CD4-positive, alpha-beta memory T cell (primary cell): ENCODE measurements at places on chromosomes 12 and 14. TPM values are rescaled to one million over a fixed set of nuclear protein-coding genes. Genes with fewer than 3 reads are reported as not detected.

INHBE gene
- total RNA-seq, result not detected

GRCh38 chr12:122927756-122928403, 32.0 kb upstream of the VPS37B start:
- no peak for DNase-seq

DNA sequence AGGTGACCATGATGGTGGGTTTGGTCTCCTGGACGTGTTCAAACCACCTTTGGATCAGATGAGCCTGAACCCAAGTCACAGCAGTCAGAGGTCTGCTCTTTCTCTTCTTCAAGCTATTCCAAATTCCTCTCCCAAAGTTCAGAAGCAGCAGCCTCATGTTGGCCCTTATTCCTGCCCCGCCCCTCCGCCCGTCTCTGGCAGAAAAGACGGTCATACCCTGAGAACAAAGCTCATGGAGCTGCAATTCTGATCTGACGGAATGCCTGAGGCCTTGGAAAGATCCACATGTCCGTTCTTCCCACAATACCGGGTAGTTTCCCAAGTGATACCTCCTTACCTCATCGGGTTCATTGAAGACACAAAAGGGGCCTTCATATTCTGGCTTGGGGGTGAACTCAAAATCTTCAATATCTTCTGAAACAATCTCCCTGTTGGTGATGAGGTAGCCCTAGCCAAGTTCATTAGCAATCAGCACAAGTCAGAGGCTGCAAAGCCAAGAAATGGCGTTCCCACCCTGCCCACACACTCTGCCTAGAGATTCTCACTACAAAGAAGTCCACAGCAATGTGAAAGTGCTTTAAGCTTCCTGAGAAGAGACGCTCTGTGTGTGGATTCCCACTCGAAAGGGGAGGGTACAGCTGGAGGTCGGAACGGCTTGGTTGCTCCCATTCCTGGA, 11.2 kb downstream of the POLE start:
- DNase-seq, result no peak

GRCh38 chr12:92561543-92561899, 141.3 kb upstream of the PLEKHG7 start:
- DNase-seq, result no peak

GRCh38 chr12:45464699-45465098, 248.8 kb downstream of the ANO6 start:
- DNase-seq, result no peak

GRCh38 chr12:69999561-69999960, 174.5 kb downstream of the MYRFL start:
- DNase-seq, result no peak

GRCh38 chr12:31887109-31887811, 72.0 kb upstream of the RESF1 start:
- DNase-seq, result no peak

- DNase-seq, result no peak
Measured at GRCh38 chr12:132719141-132719953, 8.7 kb downstream of the PGAM5 start.

- DNase-seq, result no peak
Measured at GRCh38 chr12:80794551-80794950, 77.8 kb downstream of the MYF5 start.

NRIP2 gene
- not detected for total RNA-seq

C12orf50 gene
- not detected for total RNA-seq

FAM90A1 gene
- total RNA-seq, result not detected

- no peak for DNase-seq
Measured at GRCh38 chr14:74832849-74833248, 43.1 kb downstream of the PROX2 start.

GRCh38 chr12:28782812-28783211, 366.3 kb upstream of the FAR2 start:
- no peak for DNase-seq

HHIPL1 gene
- total RNA-seq, result 0.42 TPM

CAPZA3 gene
- total RNA-seq, result not detected

DNA sequence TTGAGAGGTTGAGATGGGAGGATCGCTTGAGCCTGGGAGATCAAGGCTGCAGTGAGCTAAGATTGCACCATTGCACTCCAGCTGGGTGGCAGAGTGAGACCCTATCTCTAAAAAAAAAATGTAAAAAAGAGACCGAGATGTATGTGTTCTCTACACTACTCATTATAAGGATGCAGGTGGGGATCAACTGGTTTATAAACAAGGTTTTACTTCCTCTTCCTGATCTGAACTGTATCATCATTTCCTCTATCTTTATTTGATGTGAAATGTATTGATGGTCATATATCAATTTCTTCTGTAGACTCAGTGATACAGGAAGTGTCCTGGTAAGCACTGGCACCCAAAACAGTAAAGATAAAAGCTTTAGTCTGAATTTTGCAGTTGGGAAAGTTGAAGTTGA, 20.1 kb upstream of the USP44 start:
- DNase-seq, result no peak

SMOC1 gene
- not detected for total RNA-seq

FAM186B gene
- 0.12 TPM for total RNA-seq

DNA sequence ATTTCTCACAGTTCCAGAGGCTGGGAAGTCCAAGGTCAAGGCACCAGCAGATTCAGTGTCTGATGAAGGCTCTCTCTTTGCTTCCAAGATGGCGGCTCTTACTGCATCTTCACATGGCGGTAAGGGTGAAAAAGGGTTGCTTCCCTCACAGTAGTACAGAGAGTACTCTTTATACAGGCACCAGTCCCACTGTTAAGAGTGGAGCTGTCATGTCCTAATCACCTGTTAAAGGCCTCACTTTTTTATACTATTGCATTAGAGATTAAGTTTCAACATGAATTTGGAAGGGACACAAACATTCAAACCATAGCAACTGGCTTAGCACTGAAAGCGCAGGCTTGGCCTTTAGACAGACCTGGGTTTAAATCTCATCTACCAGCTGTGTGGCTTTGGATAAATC, 50.0 kb upstream of the TCL1A start:
- DNase-seq, result no peak

DNA sequence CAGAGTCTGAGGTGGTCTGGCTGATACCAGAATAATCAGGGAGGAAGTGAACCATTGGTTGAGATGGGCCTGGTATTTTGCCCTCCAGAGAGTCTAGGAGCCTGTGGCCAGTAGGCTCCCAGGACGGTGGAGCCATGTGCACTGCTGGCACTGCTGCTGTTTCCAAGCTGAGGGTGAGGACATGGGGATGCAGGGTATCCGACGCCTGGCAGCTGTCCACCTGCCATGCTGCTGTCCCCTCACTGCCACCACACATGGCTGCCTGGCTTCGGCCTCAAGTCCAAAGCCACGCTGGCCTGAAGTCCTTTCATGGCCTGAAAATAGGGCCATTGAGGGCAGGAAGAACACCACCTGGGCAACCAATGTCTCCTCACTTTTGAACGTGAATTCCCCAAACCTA, 8.6 kb downstream of the CACNA1C start:
- DNase-seq, result no peak

DNA sequence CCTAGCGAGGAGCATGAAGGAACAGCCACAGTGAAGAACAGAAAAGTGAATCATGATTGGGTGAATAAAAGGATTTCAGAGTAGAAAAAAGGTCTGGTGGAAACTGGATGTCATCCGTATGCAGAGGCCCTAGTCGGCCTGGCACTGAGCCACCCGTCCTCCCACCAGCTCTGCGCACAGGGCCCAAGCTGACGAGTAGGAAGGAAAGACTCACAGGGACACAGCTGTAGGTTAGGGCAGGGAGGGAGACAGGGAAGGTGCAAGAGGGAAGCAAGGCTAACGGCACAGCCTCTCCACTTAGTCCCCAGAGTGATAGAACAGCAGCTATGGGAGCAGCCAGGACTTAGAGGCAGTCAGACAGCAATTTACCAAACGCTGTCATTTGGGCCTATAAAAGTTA, 112.6 kb downstream of the KCNK10 start:
- no peak for DNase-seq

GRCh38 chr14:52735921-52736489, 6.0 kb downstream of the STYX start:
- no peak for DNase-seq

DNA sequence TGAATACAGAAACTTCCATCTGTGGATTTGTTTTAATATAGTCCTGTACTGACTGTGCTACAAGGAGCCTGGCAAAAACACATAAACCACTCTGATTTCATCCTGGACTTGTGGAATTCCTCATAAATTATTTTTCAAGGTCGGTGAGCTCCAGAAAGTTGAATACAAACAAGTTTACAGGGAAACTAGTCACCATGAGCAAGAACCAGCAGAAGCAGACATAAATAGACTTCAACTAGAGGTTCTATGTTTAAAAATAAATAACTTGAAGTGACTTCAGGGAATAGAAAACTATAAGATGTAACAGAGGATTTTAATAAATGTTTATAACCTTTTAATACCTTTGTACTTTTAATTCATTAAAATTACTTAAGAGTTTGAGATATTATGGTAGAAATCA, 63.5 kb downstream of the EFCAB11 start:
- DNase-seq, result no peak

GLIPR1L1 gene
- total RNA-seq, result not detected

DNA sequence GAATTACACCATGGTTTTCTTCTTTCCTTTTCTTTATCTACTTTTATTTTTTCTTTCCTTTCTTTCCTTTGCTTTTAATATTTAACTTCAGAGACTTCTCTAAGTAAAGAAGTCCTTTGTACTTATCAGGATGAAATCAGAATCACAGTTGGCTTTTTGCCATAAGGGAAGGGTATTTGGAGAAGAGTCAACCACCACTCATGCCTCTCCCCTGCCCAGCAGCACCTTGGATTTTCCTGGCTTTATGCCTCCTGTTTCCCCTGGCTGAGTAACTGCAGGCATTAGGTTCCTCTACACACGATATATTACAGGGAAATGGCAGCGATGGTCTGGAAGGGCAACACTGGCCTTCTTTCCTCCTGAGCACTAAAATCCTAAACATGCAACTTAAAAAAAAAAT, 266.4 kb upstream of the CAND1 start:
- DNase-seq, result no peak

LGMN gene
- total RNA-seq, result 14.0 TPM

DNA sequence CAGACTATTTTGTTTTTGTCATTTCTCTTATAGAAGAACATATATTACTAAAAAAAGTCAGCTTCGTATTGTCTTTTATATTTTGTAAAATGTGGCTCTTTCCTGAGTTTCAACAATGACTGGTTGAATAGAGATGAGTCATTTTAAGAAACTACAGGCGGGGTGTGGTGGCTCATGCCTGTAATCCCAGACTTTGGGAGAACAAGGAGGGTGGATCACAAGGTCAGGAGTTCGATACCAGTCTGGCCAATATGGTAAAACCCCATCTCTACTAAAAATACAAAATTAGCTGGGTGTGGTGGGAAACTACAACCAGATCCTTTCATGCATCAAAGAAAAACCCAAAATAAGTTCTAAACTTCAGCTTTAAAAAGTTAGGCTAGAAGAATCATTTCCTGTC, 28.8 kb downstream of the HECTD4 start:
- DNase-seq, result no peak

GRCh38 chr12:79635676-79636075, 55.1 kb downstream of the PAWR start:
- DNase-seq, result no peak

DNA sequence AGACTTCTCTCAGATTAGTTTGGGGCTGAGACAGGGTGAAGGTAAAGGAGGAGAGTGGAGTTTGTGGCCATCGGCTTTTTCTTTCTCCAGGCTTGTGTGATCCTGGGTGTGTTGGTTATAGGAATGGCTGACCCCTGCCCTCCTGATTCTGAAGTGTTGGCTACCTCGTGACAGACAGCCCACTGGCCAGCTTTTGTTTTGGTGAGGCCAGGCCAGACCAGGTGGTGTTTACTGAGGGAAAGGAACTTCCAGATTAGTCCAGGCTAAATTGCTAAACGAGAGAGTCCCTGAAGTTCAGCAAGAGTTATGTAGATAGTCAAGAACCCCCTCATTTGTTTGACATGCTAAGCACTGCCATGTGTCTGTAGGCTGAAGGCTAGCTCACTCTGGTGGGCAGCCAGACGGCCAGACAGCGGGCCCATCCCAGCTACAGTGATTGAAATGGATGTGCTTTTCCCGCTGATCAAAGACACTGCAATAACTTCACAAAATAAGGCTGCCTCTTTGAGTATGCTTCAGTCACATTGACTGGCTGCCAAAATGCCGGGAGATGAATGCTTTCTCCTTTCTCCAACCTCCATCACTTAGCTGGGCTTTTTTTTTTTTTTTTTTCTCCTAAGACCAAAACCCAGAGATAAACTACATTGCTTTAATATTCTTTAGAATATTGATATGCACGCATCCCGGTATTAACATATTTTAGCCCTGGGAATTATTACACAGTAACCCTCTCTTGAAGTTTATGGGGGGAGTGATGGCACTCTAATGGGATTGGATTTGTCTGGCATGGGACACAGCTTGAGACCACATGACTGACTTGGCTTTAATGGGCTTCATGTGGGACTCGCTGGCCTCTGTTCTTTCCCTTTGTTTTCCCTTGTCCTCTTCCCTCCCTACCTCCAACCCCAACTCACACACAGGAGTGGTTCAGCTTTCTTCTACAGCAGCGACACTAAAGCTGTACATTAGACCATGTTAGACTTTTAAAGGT, 76.9 kb downstream of the SMOC1 start:
- no peak for DNase-seq

- no peak for DNase-seq
Measured at GRCh38 chr12:51714666-51715065, 123.6 kb downstream of the SCN8A start.

DNA sequence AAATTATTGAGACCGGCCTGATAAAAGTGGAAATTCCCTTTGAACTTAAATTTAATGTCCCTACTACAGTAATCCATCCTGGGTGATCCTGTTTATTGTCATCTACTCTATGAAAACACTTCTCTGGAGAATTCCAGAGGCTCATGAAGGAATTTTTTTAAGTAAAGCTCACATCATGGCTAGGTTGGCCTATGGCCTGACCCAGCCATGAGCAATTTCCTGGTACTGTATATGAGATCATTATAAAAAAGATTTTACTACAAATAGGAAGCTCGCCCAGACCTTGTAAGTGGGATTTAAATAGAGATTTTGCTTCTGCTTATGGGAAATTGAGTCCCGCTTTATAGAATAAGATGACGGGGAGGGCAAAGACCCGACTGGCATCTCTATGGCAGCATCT, 215.5 kb downstream of the DPF3 start:
- no peak for DNase-seq

KCNC2 gene
- not detected for total RNA-seq

DNA sequence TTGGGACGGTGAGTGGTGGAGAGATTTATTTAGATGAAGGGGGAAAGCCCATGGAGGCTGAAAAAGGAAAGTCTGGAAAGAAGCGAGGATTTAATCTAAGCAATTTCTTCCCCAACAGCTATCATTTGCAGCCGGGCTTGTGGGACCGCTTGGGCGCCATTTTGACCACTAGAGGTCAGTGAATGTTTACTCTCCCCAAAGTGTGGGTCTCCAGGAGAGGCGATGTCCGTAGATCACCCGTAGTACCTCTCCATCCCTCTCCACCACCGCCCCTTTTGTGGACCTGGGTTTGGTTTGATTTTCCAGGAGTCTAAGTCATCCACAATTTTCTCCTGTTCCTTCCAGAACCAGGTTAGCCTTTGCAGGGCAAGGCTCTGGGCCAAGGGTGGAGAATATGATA, 91.2 kb upstream of the PARP11 start:
- no peak for DNase-seq

- peak; percentile 16 for DNase-seq
Measured at GRCh38 chr14:53306267-53306721, 153.2 kb upstream of the DDHD1 start.

MAGOHB gene
- 19.3 TPM for total RNA-seq

- DNase-seq, result no peak
Measured at GRCh38 chr14:104494483-104494882, 85.1 kb upstream of the C14orf180 start.
